ENCODE measurements at places on chromosomes 7 and 10.

- no peak for DNase-seq
These were observed 31.7 kb downstream of the TPST1 start for GRCh38 chr7:66236713-66237303.

DNA sequence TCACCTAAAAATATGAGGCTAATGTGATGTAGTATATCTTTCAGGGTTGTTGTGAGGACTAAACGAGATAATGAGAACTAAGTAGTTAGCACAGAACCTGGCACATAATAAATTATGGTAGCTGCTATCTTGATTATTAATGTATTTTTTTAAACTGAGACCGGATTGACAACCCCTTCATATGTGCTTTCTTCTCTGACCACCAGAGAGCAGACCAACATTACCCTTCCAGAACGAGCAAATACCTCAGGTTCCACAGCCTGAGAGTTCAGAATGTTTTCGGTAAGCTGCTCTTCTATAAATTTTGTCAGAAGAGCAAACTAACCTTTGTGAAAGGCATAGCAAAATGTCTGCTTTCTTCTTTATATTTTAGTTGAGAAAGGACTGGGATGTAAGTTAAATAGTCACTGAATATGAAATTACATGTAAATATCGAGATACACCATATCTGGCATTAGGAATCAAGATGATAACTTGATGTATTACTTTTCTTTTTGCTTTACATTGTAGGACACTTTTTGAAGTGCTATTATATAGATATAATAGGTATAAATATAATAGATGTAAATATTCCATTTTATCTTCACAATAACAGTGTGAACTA is 13.6 kb upstream of the BPGM start:
- DNase-seq = no peak

- no peak for DNase-seq
These were observed 94.3 kb downstream of the CCDC71L start for GRCh38 chr7:106566672-106567071.

DNA sequence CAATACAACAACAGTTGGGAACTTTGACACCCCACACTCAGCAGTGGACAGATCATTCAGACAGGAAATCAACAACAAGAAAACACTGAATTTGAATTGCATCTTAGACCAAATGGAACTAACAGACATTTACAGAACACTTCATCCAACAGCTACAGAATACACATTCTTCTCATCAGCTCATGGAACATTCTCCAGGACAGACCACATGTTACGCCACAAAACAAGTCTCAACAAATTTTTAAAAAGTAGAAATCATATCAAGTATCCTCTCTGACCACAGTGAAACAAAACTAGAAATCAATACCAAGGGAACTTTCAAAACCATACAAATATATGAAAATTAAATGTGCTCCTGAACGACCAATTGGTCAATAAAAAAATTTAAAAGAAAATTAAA is 212.3 kb downstream of the DNAJC1 start:
- DNase-seq = no peak

DNA sequence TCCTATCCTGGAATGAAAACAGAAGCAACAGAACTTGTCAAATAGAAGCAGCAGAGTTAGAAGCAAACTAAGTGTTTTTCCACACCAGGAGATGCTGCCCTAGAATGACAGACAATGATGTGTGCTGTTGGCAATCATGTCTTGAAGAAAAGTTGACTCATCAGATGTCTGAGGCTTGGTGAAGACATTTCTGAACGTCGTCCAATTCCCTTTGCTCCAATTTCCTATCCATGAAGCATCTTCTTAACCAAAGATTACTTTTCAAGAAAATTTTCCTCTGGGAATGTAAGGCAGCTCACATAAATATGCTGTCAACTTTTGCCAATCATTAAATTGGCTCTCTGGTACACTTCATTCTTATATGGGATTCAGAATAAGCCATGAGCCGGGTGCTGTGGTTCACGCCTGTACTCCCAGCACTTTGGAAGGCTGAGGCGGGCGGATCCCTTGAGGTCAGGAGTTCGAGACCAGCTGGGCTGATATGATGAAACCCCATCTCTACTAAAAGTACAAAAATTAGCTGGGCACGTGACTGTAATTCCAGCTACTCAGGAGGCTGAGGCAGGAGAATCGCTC is 34.6 kb downstream of the MALSU1 start:
- DNase-seq = no peak

GRCh38 chr10:116511365-116511764 is 34.4 kb upstream of the PNLIP start:
- DNase-seq = no peak

DNA sequence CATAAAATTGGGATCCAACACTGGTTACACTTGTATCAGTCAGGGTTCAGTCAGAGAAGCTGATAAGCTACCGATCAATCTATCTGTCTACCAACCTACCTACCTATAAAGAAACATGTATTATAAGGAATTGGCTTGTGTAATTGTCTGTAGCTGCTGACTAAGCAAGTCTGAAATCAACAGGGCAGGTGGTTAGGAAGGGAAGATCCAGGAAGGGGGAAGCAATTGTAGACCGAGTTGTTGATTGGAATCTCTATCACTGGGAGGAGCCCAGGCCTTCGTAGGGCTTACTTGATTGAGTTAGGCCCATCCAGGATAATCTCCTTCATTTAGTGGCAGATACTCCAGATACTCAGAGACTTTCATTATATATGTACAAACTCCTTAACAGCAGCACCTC is 271.5 kb upstream of the TEX47 start:
- DNase-seq = no peak

GRCh38 chr10:12419262-12419847 is 70.0 kb downstream of the CAMK1D start:
- no peak for DNase-seq

GRCh38 chr7:128740996-128741395 is 1.8 kb downstream of the CALU start:
- DNase-seq = no peak

DNA sequence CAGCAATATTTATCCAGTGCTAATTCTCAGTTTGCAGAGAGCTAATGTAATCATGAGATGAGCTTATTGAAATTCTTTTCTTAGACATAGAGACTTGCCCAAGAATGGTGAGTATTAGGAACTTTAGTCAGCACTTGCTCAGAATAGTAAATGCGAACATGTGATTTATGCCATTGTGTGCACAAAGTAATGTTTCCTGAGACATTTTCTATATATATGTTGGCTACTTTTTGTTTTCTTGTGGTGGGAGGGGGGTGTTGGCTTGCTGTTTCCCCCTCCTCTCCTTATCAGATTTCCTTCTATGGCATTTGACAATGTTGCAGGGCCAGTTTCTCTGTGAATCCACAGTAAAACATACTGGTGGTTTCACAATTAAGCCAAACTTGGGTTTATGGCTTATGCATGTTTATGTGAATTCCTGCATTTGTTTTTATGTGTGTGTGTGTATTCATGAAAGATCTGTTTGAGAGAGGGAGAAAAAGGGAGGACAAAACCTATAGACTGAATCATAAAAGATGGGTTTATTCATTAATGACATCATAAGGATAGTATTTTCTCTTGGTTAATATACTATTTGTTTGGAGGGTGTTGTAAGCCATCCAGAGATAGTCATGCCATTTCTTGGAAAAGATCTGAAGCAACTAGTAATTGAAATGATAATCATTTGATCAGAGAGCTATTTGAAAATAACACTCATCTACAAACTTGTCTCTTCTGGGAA is 36.3 kb downstream of the ARID5B start:
- no peak for DNase-seq

GRCh38 chr7:96188174-96188581 is 133.7 kb downstream of the SLC25A13 start:
- no peak for DNase-seq

DNA sequence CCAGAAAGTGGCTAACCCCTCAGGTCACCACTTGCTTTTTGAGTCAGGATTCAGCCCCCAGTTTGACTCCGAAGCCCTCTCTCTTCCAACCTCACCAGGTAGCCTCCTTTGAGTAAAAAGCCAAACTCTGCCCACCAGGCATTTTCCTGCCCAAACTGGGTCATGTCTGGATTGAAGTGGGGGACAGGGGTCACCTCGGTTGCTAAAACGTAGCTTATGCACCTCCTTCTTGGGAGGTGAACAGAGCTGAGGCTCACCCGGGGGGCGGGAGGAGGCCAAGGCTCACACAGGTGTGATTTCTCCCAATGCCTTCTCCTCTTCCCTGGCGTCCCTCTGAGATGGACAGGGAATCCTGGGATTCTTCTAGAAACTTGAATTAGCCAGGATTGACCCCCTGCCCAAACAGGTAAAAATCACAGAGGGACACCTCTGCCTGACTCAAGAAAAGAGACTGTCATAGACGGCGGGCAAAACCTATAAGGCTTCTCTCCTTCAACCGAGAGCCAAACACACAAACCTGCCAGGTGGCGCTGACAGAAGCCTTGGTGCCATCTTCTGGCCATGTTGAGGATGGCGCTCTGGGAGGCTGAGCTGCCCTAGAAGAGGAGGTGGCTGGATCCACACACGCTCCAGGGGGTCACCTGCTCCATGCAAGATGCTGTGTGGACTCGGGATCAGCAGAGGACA is 51.6 kb downstream of the PRLHR start:
- no peak for DNase-seq

- no peak for DNase-seq
These were observed 302.7 kb downstream of the HDAC9 start for GRCh38 chr7:18798088-18798906.

- DNase-seq = no peak
These were observed 613.1 kb downstream of the KCNMA1 start for GRCh38 chr10:77024461-77024860.

DNA sequence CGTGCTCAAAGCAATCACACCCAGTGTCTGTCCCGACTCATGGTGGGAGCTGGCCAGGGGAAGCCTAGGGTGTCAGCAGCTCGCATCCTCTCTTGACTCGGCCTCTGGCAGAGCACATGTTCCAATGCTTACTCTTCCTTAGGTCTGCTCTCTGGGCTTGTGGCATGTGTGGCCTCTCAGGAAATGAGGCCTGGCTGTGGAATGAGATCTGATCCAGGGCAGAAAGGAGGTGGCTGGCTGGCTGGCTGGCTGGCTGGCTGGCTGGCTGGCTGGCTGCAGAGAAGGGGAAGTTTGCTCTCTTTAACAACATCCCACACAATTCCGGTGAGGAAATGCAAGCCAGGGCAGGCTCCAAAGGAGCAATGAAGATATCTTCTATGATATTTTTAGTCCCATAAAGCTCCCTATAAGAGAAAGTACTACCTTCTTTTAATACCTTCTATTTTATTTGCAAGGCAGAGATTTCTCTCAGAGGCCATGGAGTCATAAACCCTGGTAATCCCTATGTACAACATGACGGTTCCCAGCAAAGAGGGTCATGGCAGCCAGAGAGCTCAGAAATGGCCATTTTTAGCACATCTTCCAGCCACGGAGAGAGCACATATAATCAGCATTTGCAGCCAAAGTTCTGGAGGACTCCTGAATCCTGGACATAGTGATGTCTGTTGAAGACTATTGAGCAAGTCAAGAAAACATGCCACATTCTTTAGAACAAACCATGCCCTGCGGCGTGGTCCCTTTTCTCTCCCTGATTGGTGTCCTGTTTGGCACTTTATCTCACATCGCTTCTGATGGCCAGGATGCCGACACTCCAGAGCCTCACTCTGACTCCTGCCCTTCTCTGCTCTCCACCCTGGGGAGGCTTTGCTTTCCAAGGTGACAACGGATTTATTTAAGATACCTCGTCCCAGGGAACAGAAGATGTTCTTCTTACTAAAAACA is 153.7 kb downstream of the FANK1 start:
- DNase-seq = no peak

DNA sequence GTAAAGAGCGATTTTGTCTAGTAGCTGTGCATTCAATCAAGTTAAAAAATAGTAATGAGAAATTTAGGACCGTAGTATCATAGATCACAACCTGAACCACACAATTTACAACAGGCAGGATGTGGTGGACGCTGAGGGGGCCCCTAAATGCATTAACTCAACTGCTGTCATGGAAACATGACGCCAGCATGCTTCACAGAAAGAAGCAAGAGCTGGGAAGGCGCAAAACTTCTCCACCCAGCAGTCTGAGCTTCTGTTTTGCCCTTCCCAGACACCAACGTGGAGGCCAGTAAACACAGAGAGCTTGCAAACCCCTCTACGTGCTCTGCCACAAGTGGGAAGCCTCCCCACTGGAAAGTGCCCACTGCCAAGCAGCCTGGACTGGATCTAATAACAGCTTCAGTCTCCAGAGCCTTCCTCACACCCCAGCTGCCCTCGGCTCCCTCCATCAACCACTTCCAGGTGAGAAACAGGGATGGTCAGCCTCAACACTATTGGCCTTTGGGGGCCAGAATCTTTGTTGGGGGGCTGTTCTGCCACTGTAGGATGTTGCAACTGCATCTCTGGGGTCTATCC is 151.8 kb downstream of the SFMBT2 start:
- no peak for DNase-seq
